Activated CD8-positive, alpha-beta memory T cell treated with anti-CD3 and anti-CD28 coated beads for 4 hours (primary cell): ENCODE measurements at places on chromosomes 7 and 10.

- no peak for DNase-seq
Measured at GRCh38 chr7:155108144-155108901, 38.2 kb downstream of the HTR5A start.

DNA sequence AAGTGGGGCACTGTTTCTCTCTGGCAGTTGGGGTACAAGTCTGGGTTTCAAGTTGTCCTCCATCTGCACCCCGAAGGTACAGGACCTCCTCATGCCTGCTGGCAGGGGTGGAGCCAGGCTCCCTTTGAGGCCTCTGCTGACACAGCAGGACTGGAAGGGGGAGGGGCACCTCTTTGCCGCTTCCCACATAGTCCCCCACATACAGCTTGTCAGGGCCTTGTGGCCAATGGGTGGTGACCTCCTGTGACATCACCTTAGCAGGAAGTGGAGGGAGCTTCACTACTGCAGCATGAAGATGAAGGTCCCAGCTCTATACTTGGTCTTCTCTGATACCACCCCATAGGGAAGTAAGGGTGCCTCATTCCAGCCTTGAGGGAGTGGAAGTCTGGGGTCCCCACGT is 167.8 kb downstream of the RAMP3 start:
- no peak for DNase-seq

DNA sequence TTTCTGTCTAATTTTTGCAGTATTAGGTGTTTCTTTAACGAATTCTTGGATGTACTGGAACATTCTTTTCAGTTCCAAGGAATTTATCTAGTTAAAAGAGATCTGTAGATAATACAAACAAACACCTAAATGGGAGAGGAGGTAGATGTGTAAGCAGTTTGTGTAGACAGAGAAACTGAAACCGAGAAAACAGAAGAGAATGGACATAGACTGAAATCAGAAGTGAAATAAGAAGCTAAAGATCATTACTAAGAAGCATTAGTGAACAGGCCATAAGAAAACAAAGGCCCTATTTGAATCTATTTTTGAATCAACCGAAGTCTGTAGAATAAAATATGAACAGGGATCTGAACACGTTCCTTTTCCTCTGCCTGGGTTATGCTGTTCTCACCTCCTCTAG is 26.5 kb upstream of the TMEM229A start:
- no peak for DNase-seq

DNA sequence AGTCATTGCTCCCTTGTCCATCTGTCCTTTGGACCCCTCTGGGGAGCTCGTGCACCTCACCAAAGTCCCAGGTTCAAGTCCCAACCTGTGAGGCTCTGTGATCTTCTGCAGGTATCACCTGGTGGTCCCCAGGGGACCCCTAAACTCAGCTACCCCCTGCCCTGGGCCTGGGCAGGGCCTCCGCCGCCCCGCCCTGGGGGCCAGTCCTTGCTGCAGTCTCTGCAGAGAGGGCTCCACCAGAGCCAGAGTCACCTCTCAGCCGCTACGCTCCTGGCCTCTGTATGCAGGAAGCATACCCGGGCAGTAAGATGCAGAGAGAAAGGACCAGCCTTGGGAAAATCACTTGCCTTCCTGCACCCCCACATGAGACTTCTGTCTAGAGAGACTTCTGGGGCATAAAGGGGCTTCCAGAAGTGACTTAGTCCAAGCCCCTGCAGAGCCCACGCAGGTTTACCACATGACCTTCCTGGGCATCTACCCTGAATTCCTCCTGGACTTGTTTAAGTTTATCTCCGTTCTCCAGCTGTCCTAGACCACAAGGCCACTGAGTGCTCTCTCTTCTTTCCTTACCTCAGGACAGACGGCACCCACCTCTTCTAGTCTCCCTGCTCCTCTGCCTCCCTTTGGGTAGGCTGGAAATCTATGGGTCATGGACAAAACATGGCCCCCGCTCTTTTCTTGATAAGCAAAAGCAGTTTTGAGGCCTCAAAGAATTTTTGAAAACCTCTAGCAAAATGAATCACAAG is 21.2 kb downstream of the CALML5 start:
- DNase-seq, result no peak

GRCh38 chr10:27448921-27449320 is 55.2 kb upstream of the RAB18 start:
- DNase-seq, result no peak

- no peak for DNase-seq
Measured at GRCh38 chr10:125823663-125824251, 411 bp downstream of the BCCIP start.
